Liver (tissue), 10 donors: ENCODE measurements at places on chromosomes 4 and X. TPM values are rescaled to one million over a fixed set of nuclear protein-coding genes. Genes with fewer than 3 reads are reported as not detected.

GRCh38 chrX:50967736-50968135 lies 57.2 kb downstream of the BMP15 start:
- no peak for DNase-seq

Gene RPA4
- total RNA-seq = 2.5 TPM

DNA sequence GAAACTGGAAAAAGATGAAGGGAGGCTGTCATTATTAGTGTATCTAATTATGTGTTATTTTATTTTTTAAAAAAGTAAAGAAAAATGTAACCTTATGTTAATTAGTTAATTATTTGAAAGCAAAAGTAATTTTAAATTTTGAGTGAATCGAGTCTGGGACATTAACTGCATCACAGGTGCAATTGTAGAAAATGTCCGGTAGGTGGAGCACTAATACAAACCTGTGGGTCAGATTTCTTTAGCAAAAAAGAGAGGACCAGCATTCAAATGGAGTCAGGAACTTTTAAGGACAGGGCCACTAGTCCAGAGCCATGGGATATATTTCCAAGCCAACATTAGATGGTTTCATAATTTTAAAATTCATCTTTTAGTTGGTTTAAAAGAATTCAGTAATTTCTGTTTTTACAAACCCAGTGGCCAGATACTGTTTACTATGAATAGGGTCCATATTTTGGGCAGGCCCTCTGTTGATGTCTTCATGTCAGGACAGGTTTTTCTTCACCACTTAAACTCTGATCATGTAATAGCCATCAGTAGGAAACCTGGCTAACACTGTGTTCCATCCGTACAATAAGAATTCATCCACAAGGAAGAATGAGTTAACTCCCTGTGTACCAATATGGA lies 27.2 kb downstream of the BST1 start:
- no peak for DNase-seq

GRCh38 chrX:48835524-48836329 lies at the start of gene PCSK1N:
TSS of gene PCSK1N (minus strand) at chrX:48835610. CDS start at chrX:48835532, 78 bp downstream.
- DNase-seq = no peak

GRCh38 chr4:119589165-119589564 lies 39.4 kb downstream of the PDE5A start:
- no peak for DNase-seq
